Suprapubic skin (tissue), 4 donors: ENCODE measurements at places on chromosomes 11 and 22. TPM values are rescaled to one million over a fixed set of nuclear protein-coding genes. Genes with fewer than 3 reads are reported as not detected.

MAML2 gene
- 24.9 TPM for total RNA-seq

CCDC82 gene
- 12.5 TPM for total RNA-seq

CECR2 gene
- 2.5 TPM for total RNA-seq

C11orf21 gene
- total RNA-seq: not detected

OR5P2 gene
- total RNA-seq: 2.0 TPM

OR8G1 gene
- total RNA-seq: not detected

TUBA8 gene
- total RNA-seq: 1.7 TPM

APOL5 gene
- not detected for total RNA-seq

CCND1 gene
- total RNA-seq: 210 TPM

LPXN gene
- total RNA-seq: 4.4 TPM

DNA sequence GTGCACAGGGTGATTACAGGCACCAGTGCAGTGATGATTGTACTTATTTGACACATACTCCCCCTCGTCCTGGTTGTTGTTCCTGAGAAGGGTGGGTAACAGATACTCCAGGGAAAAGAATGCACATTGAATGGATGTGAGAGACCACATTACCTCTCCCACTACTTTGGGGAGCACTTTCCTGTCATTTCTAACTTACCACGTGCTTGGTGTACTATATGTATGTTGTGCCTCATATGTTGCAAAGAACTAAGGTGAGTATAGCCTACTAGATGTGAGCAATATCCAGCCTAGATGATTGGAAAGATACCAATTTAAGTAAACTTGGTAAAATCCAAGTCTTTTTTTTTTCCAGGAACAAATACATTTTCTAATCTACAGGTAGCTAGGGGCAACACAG is 14.3 kb upstream of the SCARF2 start:
- DNase-seq: no peak
- no peaks in the 10 kb centered on the region for H3K27me3 ChIP-seq
- H3K4me3 ChIP-seq: no peak overlapping the region
- H3K36me3 ChIP-seq: peaks cover 17% of the 10 kb centered on the region
- H3K4me1 ChIP-seq: peaks cover 11% of the 10 kb centered on the region

- no peak overlapping the region for H3K4me3 ChIP-seq
- no peak overlapping the region for H3K27ac ChIP-seq
- no peaks in the 10 kb centered on the region for H3K36me3 ChIP-seq
- peaks cover 29% of the 10 kb centered on the region for H3K4me1 ChIP-seq
- DNase-seq: no peak
- peaks cover 15% of the 10 kb centered on the region for H3K27me3 ChIP-seq
Measured at GRCh38 chr22:37309211-37310074, 27.1 kb downstream of the CYTH4 start.

- no peaks in the 10 kb centered on the region for H3K27me3 ChIP-seq
- H3K4me3 ChIP-seq: peak overlapping the region; percentile 90
- H3K4me1 ChIP-seq: peaks cover 36% of the 10 kb centered on the region
- H3K27ac ChIP-seq: peak overlapping the region; percentile 100
- H3K36me3 ChIP-seq: peaks cover 30% of the 10 kb centered on the region
- DNase-seq: no peak
Measured at GRCh38 chr11:102347462-102348370, 702 bp downstream of the BIRC2 start.

DNA sequence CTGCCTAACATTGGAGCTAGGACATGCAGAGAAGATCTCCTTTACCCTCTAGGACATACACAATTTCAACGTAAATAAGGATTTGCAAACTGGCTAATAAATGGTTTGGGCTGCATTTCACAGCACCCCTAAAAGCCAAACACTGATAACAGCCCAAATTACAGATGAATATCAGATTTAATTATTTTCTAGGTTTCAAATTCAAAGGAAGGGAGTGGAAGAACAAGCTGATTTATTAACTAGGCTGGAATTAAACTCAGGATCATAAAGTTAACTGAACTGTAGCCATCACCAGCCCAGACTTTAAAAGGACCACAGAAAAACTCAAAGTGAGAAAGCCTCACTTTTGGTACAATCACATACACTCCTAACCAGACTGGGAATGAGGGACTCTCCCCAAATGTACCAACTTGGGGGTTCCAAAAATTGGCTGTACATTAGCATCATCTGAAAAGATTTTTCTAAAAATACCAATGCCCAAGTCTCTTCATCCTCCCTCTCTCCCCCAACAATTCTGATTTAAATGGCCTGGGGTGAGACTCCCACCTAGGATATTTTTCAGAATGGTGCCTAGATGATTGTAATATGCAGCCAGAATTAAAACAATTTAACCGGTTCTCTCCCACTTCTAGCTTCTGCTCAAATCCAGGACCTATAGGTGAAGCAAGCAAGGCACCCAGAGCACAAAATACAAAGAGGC is 43.5 kb downstream of the SYTL2 start:
- no peak overlapping the region for H3K4me3 ChIP-seq
- no peak overlapping the region for H3K27ac ChIP-seq
- DNase-seq: no peak
- no peaks in the 10 kb centered on the region for H3K27me3 ChIP-seq

DNA sequence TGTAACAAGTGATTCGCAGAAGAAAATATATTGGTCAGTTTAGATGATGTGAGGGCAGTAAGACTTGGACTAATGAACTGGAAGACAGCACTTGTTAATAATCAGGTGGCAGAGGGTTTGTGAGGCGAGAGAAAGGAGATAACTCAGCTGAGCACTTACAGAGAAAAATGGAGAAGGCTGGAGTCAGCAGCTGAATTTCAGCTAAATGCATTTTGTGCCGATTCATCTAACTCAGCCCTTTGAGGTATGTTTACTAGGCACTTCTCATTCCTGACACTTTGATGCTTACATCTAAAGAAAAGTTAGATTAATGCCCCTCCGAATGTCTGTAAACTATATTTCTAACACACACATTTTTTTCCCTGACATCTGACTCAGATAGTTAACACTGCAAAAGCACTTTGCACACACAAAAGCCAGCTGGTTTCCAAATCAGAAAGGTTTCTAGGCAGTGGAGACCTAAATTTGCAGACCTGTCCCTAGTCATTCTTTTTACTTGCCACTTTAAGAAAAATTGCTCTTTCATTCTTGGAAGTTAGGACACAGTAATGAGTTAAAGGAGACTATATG is 859.5 kb upstream of the CCDC90B start:
- no peaks in the 10 kb centered on the region for H3K27me3 ChIP-seq
- H3K27ac ChIP-seq: no peak overlapping the region
- no peak overlapping the region for H3K4me3 ChIP-seq
- no peaks in the 10 kb centered on the region for H3K4me1 ChIP-seq

DNA sequence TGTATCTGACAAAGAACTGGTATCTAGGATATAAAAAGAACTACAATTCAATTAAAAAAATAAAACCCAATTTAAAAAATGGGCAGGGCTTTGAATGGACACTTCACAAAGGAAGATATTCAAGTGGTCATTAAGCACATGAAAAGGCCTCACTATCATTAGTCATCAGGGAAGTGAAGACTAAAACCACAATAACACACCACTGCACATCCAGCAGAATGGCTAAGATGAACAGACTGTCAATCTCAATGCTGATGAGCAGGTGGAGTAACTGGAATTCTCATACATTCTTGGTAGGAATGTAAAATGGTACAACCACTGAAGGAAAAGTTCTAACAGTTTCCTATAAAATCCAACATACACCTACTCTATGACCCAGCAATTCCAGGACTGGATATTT is 8.9 kb downstream of the HPS4 start:
- no peak overlapping the region for H3K27ac ChIP-seq
- no peak overlapping the region for H3K4me3 ChIP-seq
- peaks cover 12% of the 10 kb centered on the region for H3K4me1 ChIP-seq
- no peak for DNase-seq
- peaks cover 68% of the 10 kb centered on the region for H3K36me3 ChIP-seq

DNA sequence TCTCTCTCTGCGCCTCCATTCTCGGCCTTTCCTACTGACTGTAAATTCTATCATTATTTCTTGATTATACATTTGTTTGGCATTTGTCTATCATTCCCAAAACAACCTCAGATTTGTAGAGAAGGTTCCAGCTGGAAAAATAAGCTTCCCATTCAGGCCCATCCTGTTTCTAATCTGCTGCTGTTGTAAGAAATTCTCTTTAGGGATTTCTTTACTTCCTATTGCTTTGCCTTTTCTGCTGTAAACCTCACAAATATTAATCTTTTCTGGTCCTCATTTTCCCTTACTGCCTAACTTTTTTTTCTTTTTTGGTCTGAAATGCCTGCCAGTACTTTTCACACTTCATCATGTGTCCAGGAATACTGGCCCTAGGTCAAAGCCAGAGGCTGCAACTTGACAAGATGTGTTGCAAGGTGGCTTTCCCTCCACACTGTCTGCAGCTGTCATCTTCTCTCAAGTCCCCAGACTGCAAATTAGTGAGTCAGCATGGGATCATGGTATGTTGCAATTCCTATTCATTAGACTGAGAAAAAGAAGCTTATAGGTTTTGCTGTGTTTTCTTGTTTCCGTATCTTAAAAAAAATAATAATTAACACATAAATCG is 858.7 kb upstream of the CHORDC1 start:
- H3K27me3 ChIP-seq: no peaks in the 10 kb centered on the region
- H3K36me3 ChIP-seq: no peaks in the 10 kb centered on the region
- no peak overlapping the region for H3K27ac ChIP-seq

- H3K27ac ChIP-seq: no peak overlapping the region
- peaks cover 43% of the 10 kb centered on the region for H3K27me3 ChIP-seq
- DNase-seq: no peak
- H3K4me3 ChIP-seq: no peak overlapping the region
Measured at GRCh38 chr11:122102426-122102825, 13.6 kb downstream of the BLID start.
